Dermis blood vessel endothelial cell (primary cell): ENCODE measurements at places on chromosomes 2 and 18. TPM values are rescaled to one million over a fixed set of nuclear protein-coding genes. Genes with fewer than 3 reads are reported as not detected.

DCDC2C gene
- total RNA-seq, result under 0.01 and 0.09 TPM in 2 replicates

ERBB4 gene
- total RNA-seq, result 0.14 and 0.17 TPM in 2 replicates

EFR3B gene
- total RNA-seq, result 1.3 and 2.0 TPM in 2 replicates

LONRF2 gene
- under 0.01 TPM in 1 of 2 replicates, not detected in the other for total RNA-seq

SIGLEC15 gene
- total RNA-seq, result 0.05 TPM in 1 of 2 replicates, not detected in the other

MSGN1 gene
- not detected in 2 replicates for total RNA-seq

ARHGAP25 gene
- 12.1 and 14.3 TPM in 2 replicates for total RNA-seq

AQP12A gene
- not detected in 2 replicates for total RNA-seq

ASB18 gene
- total RNA-seq, result under 0.01 TPM in 1 of 2 replicates, not detected in the other

OTOS gene
- not detected in 2 replicates for total RNA-seq

DNA sequence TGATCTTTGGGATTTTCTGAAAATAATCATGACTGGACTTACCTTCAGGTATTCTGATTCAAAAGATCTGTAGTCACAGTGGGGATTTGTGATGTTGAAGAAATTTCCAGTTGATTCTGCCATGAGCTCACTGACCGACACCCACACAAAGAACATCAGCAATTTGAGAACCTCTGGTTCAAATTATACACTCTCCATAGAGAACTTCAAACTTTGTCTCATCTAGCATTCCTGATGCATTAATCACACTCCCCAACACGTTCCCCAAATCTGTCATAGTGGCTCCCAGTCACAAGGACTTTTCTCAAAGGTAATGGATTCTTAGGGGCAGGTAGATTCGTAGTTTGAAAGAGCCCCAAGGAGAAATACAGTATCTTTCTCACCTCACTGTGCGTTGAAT is 584.3 kb downstream of the FBXO15 start:
- peak; percentile 47 for DNase-seq

- DNase-seq, result no peak
Measured at GRCh38 chr2:127058246-127058953, 48.6 kb downstream of the BIN1 start.

DNA sequence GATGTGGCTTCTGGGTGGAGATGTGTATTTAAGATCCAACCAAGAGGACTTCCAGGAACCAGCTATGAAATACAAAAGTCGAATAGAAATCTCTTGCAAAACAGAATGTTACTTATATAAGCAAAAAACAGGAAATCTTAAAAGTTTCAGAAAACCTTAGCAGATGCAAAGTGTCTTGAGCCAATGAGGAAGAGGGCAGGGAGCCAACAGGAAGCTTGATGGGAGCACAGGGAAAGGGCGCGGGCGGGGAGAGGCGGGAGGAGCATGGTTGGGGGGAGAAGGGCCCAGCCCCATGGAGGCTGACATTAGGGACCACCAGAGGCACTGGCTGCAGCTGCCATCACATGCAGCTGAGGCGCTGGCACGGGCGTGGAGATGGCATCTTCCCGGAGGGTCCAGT is 203.3 kb downstream of the SNTG2 start:
- no peak for DNase-seq

DNA sequence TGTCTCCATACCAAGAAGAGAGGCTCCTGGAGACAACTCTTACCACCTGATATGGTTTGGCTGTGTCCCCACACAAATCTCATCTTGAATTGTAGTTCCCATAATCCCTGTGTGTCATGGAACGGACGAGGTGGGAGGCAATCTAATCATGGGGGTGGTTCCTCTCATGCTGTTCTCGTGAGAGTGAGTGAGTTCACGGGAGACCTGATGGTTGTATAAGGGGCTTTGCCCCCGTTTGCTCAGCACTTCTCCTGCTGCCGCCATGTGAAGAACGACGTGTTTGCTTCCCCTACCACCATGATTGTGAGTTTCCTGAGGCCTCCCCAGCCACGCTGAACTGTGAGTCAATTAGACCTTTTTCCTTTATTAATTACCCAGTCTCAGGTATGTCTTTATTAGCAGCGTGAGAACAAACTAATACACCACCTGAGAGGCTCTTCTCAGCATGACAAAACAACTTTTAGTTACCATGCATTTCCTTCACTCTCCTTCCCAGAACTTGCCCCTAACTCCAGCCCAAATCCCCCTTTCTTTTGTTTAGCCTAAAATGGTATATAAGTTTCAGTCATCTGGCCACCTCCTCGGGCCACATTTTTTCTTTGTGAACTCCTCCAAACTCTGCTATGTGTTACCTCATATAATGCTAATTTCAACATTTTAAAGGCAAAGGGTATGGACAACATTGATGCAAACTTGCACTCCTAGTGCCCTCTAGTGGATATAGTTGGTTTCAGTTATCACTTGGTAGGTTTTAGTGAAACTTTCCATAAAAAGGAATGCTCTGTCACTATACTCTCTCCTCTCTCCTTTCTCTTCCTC is 58.6 kb upstream of the SLC25A52 start:
- DNase-seq, result peak; percentile 71

GRCh38 chr18:25827961-25828561 is 262.4 kb downstream of the SS18 start:
- DNase-seq, result peak; percentile 45

GRCh38 chr2:105100046-105100840 is 62.4 kb downstream of the MRPS9 start:
- DNase-seq, result no peak

DNA sequence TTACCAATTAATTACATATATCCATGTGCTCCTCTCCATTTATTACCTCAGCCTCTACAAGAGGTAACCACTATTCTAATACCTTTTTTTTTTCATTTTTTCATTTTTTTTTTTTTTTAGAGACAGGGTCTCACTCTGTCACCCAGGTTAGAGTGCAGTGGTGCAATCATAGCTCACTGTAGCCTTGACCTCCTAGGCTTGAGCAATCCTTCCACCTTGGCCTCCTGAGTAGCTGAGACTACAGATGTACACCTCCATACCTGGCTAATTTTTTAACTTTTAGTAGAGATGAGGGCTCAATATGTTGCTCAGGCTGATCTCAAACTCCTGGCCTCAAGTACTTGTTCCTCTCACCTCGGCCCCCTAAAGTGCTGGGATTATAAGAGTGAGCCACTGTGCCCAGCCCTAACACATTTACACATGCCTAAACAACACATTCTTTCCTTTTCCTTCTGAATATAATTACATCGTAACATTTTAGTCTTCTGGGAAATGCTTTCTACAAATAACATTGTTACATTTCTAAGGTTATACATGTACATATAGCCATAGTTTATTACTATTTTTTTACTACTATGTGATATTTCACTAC is 10.5 kb downstream of the PPIL3 start:
- no peak for DNase-seq

GRCh38 chr2:215439980-215440512 is 4.2 kb upstream of the FN1 start:
- no peak for DNase-seq

DNA sequence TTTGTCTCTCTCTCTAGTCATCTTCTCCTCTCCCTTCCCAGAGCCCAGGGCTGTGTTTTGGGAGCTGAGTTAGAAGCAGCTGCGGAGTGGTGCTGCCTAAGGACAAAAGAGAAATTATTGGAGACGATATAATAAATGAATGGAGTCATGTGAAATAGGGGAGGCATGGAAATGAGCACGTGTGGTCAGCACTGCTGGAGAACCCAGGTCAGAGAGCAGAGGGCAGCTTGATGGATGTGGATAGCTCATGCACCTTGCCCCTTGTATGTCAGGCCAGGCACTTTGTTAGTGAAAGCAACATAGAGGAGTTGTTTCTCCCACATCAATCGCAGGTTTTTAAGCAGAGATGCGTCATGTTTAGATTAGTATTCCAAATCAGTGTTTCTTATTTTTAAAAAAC is 15.7 kb downstream of the TTR start:
- DNase-seq, result no peak

DNA sequence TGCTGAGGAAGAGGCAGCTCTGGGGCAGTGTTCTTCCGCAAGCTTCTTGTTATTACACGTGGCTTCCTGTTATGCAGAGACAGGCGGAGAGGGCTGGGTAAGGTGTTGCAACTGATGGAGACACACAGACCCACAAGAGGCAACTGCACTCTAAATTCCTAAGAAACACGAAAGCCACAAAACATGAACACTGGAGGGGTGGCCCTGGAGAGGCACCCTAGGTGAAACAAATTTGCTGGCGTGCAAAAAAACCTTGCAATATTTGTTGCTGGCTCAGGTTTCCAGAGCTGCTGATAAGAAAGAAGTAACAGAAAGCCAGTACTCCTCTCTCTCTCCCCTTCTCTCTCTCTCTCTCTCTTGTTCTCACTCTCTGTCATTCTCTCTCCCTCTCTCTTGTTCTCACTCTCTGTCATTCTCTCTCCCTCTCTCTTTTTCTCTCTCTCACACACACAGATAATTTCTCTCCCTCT is 31.8 kb downstream of the ARHGAP25 start:
- DNase-seq, result peak; percentile 56

GRCh38 chr2:68774569-68775271 is 40.1 kb downstream of the ARHGAP25 start:
- DNase-seq, result peak; percentile 93

GRCh38 chr2:188969651-188970050 is 4.5 kb upstream of the COL3A1 start:
- DNase-seq, result no peak

GRCh38 chr18:74333091-74333490 is 17.5 kb downstream of the C18orf63 start:
- DNase-seq, result no peak

DNA sequence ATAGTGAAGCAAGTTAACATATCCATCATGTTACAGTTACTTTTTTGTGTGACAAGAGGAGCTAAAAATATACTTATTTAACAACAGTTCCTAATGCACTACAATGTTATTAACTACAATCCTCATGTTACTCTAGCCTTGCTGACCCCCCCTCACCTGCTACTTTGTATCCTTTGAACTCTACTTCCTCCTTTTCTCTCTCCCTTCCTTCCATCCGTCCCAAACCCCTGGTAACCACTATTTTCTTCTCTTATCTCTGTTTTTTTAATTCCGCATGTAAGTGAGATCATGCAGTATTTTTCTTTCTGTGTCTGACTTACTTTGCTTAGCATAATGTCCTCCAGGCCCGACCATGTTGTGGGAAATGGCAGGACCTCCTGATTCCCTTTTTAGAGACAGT is 59.4 kb downstream of the NPAS2 start:
- DNase-seq, result peak; percentile 30

GRCh38 chr18:35432565-35433001 is 55.4 kb upstream of the ZNF396 start:
- DNase-seq, result no peak

DNA sequence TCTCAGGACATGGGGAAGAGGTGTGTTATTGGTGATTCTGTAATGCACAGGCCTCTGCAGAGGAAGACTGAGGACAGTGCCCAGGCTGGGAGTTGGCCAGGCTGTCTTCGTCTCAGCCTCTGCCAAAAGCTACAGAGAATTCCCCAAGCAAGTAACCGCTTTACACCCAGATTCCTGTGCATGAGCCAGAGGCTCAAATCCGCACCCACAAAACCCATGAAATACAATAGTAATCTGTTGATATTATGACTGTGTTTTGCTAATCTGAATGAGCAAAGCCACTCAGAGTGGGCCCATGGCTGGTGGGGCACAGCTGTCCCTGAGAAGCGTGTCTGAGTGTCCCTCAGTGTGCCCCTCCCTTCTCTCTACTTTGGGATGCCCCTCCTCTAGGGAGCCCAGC is 149.5 kb upstream of the PXDN start:
- no peak for DNase-seq

GRCh38 chr2:215772003-215772402 is 241.3 kb downstream of the MREG start:
- DNase-seq, result peak; percentile 67

DNA sequence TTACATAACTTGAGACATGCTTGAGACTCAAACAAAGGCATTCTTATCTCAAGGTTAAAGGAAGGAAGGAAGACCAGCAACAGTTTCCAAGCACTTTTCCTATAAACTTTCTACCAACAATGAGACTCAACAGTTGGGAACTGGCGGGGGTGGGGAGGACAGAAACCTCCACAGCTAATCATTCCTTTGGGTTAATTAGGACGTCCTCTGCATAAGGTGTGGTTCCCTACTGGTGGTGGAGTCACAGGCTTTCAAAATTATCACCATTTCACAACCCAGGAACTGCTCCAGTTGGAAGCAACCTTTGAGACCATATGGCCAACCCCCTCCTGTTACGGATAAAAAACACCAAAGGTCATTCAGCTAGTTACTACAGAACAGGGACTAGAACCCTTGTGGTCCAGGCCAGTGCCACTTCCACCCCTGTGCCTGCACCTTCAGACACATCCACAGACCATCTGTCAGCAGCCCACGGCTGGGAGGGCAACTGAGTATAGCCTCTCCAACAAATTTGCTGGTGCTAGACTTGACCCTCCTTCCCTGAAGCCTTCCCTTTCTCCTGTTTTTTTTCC is 30.1 kb upstream of the ATL2 start:
- peak; percentile 21 for DNase-seq

GRCh38 chr2:82198809-82199492 is 1894.4 kb upstream of the LRRTM1 start:
- no peak for DNase-seq

- no peak for DNase-seq
Measured at GRCh38 chr2:161044921-161045320, 115.3 kb upstream of the TANK start.

DNA sequence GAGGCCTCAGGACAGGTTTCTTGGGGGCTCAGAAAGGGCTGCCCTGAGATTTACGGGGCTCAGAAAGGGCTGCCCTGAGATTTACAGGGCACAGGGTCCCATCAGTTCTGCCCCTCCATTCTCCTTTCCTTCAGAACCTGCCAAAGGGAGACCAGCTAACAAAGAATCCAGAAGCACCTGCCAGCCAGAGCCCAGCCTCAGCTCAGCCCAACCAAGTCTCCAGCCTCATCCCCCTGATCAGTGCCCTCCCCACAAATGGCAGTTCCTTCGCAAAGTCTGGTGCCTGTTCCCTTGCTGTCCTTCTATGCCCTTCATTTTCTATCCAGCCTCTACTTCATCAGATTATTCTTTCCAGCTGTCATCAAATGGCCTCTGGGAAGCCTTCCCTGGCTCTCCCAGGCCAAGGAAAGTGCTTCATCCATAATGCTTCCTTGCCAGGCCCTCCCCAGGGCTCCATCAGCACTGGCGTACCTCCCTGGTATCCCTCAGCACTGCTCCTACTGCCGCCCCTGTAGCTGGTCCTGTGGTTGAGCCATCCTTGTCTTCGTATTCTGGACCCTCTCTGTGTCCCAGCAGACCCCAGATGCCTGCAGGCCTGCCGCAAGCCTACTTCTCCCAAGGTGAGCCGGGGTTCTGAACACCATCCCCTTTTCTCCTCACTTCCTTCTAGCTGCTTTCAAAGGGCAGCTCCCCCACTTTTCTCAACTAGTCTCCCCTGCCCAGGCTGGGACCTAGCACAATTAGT is 96.2 kb upstream of the EPAS1 start:
- peak; percentile 43 for DNase-seq
